Endothelial cell of umbilical vein (primary cell): ENCODE measurements at places on chromosomes 5 and 9.

GRCh38 chr5:126519637-126520592 lies 75.1 kb downstream of the ALDH7A1 start:
- DNase-seq = no peak

DNA sequence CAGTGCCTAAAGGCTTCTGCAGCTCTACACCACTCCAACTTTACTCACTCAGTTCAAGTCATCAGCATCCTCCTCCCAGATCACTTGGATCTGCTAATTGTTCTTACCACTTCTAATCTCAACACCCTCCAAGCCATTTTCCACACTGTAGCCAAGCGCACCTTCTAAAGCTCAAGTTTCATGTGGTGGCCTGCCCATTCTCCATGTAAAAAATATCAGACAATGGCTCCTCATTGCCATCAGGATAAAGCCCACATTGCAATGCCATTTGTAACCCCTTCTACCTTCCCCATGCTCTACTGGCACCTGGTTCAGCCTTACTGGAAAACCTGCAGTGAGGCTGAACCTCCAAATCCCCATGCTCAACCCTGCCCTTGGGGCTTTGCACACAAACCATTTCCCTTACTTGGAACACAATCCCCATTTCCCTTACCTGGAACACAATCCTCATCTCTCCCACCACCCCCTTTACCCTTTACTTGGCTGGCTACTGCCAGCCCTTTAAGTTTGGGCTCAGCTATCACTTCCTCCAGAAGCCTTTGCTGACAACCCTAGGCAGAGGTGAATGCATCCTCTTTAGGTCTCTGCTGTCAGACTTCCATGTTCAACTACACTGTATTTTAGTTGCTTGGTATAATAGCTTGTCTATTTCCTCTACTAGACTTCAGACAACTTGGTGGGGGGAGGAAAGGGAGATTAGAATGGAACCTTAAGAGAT lies 220.0 kb downstream of the TSSK1B start:
- no peak for DNase-seq

GRCh38 chr9:78234810-78235209 lies 1.1 kb upstream of the CEP78 start:
- no peak for DNase-seq

DNA sequence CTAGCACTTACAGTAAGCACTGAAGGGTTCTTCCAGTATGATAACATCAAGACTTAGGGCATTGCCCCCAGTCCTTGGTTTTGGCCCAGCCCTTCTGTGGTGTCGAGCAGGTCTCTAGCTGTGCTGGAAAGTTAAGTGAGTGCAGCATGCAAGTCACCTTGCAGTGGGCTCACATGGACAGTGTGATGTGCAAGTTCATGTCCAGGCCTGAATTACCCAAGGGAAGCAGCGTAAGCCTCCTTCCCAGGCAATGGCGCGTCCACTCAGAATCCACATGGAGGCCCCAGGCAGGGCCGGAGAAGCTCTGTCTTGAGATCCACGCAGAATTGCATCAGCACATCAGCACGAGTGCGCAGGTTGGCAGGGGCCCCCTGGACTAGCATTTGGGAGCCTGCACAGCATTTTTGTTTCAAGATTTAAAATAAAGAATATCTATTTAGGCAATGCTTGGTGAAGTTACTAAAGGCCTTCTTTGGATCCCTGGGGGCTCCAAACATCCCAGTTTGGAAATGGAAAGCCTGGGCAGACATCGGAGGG lies 108.4 kb upstream of the ALDH1B1 start:
- no peak for DNase-seq

GRCh38 chr5:112049738-112050137 lies 292.7 kb upstream of the NREP start:
- no peak for DNase-seq

DNA sequence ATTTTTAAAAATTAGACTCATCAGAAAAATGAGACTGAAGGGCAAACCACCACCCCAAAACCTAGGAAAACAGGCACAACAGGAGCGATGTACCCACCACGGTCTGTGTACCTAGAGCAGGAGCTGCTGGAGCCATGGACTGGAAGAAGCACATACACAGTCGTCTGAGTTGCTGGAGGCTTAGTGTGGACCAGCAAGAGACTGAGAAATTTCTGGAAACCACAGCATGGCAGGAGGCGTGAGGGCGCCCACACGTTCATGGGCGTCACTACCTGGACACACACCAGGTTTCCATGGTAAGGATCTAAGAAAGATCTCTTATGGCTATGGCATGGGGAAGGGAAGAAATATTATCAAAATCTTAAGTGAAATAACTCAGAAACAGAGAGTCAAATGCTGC lies 91.9 kb downstream of the MED10 start:
- DNase-seq = no peak
